ENCODE measurements at places on chromosomes 3 and 15. TPM values are rescaled to one million over a fixed set of nuclear protein-coding genes. Genes with fewer than 3 reads are reported as not detected.

ACVR2B gene
- 4.7 TPM for total RNA-seq

GRCh38 chr15:40398413-40398873 is 7.2 kb upstream of the IVD start:
- no peak for DNase-seq

GRCh38 chr3:152554980-152555379 is 280.0 kb upstream of the P2RY1 start:
- no peak for DNase-seq

RYR3 gene
- 0.02 TPM for total RNA-seq

DNA sequence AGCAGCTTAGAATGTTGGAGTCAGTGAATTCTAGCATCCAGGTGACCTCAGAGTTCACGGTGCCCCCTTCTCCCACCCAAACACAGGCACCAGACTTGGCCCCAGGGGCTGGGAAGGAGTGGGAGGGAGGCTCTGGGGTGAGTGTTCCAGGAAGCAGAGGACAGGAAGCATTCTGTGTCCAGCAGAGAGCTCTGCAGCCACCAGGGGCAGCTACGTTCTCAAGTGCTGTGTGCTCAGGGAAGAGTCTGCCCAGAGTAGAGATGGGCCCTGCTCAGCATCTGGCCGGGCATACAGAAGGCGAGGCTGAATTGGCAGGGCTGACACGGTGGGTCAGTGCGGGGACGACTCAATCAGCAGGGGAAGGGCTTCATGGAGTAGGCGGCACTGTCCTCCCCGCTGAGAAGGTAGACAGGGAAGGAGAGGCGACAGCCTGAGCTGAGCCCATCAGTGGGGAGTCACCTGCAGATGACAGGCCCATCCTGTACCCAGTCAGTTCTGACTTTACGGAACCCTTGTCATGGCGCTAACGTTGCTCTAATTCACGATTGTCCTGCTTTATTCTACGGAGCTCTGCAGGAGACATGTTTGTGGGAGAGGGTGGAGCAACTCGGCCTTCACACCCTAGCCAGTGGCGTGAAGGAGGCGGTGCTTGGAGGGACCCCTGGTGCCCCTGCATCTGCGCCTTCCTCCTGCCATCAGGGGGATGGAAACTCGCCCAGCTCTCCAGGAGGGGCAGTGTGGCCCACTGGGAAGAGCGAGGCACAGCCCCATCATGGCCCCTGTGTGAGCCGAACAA is 82.2 kb downstream of the C3orf70 start:
- no peak for DNase-seq

DNA sequence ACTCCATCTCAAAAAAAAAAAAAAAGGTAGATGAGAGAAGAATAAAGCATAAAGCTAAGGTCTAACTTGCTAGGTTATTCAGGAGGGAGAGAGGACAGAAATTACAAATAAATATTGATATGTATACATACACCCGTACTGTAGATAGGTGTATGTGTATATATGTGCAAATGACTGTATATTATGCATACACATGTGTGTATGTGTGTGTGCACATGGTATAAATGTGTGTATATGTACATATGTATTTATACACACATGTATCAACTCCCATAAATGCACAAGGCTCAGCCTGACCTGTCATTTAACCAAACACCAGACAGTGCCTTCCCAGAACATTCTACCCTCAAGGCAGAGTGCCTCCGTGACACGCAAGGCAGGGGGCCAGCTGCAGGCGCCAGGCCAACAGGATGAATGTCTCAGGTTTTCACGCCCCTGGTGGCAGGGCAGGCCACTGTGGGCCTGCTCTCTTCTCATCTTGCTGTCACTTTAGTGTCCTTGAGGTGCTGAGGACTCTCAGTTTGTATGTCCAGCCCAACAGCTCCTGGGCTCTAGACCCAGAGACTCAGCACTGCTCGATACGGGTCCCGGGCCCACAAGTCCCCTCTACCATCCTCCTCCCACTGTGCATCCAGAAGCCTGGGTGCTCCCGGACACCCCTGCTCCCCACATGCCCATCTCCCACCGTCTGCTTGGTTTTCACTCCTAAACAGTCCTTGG is 40.4 kb downstream of the TM2D3 start:
- peak; percentile 51 for DNase-seq

GRCh38 chr3:108177536-108177935 is 44.7 kb downstream of the IFT57 start:
- DNase-seq: no peak

GRCh38 chr3:169062501-169062900 is 601.0 kb downstream of the MECOM start:
- DNase-seq: no peak

DNA sequence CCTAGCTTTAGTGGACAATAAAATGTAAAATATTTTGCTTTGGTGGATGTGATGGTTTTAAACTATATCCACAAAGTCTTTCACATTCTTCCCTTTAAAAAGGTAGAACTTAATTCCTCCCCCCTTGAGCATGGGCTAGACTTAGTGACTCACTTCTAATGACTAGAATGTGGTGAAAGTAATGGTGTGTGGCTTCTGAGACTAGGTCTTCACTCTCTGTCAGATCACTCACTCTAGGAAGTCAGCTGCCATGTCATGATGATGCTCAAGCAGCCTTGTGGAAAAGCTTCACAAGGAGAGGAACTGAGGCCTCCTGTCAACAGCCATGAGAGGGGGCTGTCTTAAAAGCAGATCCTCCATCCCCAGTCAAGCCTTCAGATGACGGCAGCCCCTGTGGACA is 4.2 kb downstream of the LRRC2 start:
- no peak for DNase-seq

CCR8 gene
- not detected for total RNA-seq

GRCh38 chr3:111874177-111874820 is 15.2 kb downstream of the PHLDB2 start:
- no peak for DNase-seq

DNA sequence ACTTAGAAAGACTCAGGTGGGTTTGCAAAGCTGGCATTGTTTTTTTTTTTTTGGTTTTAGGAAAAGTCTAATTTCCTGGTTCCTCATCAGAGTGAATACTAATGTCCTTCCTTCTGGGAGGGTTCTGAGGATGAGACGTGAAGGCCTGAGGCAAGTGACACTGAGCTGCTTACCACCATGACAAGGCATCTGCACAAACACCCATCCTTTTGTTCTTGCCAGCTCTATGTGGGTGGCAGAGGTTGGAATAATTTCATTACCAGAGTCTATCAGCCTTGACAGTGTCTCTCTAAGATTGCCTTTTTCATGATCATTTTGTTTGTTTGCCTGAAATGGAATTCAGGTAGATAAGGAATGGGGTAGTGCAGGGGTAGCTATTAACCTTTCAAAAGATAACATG is 17.1 kb downstream of the RTP4 start:
- DNase-seq: no peak

DNA sequence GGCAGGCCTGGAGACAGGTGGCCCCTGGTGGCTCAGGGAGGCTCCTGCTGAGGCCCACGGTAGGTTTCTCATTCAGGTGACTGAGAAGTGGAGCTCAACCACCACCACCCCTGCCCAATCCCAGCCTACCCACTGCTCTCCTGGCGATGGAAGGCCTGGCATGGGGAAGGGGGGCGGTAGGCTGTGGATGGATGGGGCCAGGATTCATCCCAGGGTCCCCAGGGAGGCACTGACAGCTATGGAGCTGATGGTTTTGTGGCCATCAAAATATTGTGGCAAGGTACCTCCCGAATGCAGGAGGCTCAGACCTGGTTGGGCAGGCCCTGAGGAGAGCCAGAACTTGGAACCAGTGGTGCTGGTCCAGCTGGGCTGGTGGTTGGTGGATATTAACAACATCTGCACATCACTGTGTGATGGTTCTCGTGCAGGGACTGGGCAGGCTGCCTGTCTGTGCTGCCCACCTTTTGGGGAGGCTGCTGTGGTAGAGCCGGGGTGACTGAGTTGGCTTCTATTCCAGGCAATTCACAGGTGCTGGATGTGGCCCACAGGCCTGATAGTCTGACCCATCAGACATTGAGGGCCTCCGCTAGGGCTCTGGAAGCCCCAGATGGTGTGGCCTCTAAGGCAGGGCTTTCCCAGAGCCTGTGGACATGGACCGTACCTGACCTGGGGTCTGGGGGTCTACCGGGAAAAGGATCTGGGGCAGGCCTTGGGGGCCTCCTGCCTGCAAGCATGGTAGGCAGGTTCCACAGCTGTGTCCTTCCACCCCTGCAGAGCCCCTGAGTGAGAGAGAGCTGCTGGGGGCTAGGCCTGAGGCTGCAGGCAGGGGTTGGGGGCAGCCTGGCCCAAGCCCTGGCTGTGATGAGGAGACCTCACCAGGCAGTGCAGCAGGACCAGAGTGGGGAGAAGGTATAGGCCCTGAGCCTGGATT is 3.4 kb downstream of the ZBTB47 start:
- peak; percentile 26 for DNase-seq

ADCY5 gene
- 273 TPM for total RNA-seq

PRRT3 gene
- total RNA-seq: 0.35 TPM

TTLL13 gene
- 0.20 TPM for total RNA-seq

DNA sequence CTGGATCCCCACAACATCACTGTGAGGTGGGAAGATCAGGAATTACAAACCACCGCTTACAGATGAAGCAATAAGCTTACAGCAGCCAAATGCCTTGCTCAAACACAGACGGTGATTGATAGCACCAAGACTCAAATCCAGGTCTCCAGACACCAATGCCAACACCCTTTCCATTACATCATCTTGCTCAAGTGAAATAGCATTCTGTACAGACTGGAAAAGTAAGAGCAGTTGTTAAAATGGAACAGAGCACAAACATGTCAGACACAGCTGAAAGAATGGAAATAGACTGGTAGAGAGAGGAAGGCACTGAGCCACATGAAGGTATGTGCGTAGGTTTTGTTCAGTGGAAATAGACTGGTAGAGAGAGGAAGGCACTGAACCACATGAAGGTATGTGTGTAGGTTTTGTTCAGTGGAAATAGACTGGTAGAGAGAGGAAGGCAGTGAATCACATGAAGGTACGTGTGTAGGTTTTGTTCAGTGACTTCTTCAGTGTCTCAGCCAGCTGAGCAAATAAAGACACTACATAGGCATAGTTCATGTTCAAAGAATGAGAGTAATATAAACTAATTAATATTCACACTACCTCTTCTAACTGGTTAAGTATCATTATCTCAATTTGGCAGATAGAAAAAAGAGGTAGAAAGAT is 15.6 kb downstream of the CLDN1 start:
- DNase-seq: no peak

GRCh38 chr3:34012102-34012461 is 213.7 kb downstream of the PDCD6IP start:
- DNase-seq: no peak

DNA sequence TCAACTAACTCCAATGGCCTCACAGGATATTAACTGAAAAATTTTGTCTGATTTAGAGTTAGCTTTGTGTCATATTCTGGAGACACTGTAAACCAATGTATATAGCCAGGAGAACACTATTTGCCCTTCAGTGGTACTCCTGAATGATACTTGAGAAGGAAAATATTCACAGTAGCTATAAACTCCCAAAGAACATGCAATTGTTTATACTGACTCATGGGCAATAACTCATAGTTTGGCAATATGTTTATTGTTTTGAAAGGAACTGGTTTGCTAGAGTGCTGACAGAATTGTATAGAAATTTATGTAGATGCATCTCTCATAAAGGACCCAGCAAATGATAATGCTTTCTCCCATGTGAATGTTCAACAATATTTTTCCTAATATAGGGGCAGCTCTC is 537.6 kb downstream of the PLOD2 start:
- no peak for DNase-seq

GRCh38 chr15:60374209-60374608 is 23.6 kb downstream of the ANXA2 start:
- no peak for DNase-seq

DNA sequence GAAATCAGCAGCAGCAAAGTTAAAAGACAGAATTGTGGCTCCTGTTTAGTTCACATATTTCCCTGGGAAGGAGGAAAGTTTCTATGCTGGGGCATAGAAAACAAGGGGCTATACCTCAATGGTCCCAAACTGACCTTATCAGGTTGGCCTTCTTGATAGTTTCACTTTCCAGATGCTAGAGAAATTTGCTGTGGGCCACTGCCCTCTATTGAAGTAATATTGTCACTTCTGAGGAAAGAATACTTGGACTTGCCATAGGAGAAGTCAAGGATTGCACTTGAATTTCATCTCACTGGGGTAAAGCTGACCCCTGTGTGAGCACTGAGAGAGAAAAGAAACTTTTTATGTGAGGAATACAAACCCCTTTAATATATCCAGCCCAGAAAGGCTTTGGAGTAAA is 49.3 kb upstream of the XCR1 start:
- DNase-seq: no peak

DNA sequence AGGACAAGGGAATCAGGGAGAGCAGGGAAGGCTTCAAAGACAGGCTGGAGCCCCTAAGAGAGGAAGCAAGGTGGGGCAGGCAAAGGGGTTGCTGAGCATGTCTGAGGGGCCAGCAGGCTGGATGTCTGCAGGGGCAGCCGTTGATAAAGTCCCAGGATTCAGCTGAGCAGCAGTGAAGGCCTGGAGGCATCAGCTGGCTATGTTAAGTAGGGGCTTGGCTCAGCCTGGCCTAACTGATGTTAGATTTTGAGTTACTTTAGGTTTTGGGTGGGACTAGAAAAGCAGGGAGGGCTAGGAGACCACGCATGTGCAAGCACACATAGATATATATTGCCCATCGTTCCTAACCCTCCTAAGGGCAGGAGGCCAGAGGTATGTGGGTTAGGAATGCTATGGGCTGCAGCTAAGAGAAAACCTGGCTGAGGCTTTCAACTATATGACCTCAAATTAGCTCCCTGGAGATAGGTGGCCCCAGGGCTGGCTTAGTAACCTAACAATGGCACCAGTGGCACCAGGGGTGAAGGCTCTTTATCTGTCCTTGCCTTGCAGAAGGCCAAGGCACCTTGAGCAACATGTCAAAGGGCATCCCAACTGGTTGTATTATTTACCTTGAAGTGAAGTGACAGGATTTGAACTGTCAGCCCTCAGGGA is 331.5 kb upstream of the CTDSPL start:
- no peak for DNase-seq

DNA sequence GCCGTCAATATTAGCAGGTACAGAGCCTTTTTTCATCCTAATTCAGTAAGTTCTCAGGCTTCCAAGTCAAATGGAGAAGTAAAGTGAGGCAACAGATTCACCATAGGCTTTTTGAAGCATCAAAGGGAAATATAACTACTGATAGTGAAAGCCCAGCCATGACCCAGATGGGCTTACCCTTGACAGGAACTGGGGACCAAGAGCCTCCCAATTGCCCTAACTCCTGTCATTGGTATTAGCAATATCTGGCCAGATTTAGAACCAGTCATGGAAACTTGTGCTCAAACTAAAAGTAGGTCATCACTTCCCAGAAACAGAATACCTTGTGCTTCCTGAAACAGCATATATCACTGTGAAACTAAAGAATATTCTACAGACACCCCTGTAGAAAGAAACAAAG is 33.0 kb downstream of the NME9 start:
- DNase-seq: no peak

FEZF2 gene
- not detected for total RNA-seq

PRKCD gene
- 13.2 TPM for total RNA-seq

GRCh38 chr15:98322581-98322980 is 325.8 kb upstream of the IGF1R start:
- no peak for DNase-seq

- DNase-seq: no peak
These were observed 57.2 kb downstream of the CRTC3 start for GRCh38 chr15:90586948-90587347.

FBXO40 gene
- 228 TPM for total RNA-seq

GRCh38 chr15:36756707-36757106 is 177.3 kb downstream of the CDIN1 start:
- no peak for DNase-seq
